ENCODE measurements at places on chromosomes 3 and 15.

DNA sequence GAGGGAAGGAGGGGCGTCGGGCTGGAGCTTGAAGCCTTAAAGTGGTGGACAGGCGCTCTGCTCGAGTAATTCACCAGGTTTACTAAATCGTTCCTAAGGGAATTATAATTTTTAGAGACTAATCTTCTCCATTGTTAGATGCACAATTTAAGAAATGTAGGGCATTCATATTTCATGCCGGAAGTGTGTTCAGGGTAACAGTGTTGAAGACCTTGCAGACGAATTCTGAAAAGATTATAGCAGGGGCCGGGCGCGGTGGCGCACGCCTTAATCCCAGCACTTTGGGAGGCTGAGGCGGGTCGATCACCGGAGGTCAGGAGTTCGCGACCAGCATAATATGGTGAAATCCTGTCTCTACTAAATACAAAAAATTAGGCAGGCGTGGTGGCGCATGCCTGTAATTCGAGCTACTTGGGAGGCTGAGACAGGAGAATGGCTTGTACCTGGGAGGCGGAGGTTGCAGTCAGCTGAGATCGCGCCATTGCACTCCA lies 365 bp upstream of the GTF2A2 start:
- no peak for DNase-seq

GRCh38 chr3:196524527-196524926 lies 9.4 kb upstream of the SMCO1 start:
- no peak for DNase-seq

- DNase-seq: no peak
These were observed 89.0 kb downstream of the RPL22L1 start for GRCh38 chr3:170780955-170781354.

DNA sequence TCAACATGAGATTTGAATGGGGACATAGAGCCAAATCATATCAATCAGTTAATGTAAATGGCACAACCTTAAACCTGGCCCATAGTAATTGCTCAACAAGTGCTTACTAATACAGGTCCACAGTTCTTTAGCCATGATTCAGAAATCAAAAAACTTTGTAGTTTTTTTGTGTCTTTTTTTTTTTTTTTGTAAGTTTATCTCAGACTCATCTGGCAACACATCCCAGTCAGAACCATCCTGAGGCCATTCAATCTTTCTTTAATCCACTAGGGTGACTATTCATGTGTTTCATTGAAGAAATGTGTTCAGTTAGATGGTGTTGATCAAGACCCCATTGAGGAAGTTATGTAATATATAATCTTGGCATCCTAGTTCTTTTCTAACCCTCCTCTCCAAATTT lies 65.4 kb downstream of the ABI3BP start:
- DNase-seq: no peak

DNA sequence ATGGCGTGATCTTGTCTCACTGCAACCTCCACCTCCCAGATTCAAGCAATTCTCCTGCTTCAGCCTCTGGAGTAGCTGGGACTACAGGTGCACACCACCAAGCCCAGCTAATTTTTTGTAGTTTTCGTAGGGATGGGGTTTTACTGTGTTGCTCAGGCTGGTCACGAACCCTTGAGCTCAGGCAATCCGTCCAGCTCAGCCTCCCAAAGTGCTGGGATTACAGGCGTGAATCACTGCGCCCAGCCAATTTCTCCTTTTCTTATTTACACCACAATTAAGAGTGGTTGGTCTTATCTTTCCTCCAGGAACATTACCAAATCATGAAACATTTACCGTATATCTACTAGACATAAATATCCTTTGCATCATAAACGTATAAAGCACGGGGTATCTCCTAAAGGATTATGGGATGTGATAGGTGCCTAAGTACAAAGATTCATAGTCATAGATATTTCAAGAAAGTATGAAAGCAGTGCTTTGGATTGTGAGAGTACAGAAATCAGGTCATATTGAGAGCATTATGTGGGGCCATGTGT lies 194.5 kb downstream of the RBMS3 start:
- no peak for DNase-seq

GRCh38 chr15:83697716-83698115 lies 43.8 kb downstream of the ADAMTSL3 start:
- no peak for DNase-seq

- peak; percentile 38 for DNase-seq
These were observed 16.1 kb upstream of the CACNA2D2 start for GRCh38 chr3:50519471-50520089.
